ENCODE measurements at places on chromosomes 16 and 17.

- DNase-seq, result no peak
These were observed 75.8 kb downstream of the MRC2 start for GRCh38 chr17:62703261-62703775.

- DNase-seq, result no peak
These were observed 213.1 kb downstream of the FOXL1 start for GRCh38 chr16:86791287-86792035.

DNA sequence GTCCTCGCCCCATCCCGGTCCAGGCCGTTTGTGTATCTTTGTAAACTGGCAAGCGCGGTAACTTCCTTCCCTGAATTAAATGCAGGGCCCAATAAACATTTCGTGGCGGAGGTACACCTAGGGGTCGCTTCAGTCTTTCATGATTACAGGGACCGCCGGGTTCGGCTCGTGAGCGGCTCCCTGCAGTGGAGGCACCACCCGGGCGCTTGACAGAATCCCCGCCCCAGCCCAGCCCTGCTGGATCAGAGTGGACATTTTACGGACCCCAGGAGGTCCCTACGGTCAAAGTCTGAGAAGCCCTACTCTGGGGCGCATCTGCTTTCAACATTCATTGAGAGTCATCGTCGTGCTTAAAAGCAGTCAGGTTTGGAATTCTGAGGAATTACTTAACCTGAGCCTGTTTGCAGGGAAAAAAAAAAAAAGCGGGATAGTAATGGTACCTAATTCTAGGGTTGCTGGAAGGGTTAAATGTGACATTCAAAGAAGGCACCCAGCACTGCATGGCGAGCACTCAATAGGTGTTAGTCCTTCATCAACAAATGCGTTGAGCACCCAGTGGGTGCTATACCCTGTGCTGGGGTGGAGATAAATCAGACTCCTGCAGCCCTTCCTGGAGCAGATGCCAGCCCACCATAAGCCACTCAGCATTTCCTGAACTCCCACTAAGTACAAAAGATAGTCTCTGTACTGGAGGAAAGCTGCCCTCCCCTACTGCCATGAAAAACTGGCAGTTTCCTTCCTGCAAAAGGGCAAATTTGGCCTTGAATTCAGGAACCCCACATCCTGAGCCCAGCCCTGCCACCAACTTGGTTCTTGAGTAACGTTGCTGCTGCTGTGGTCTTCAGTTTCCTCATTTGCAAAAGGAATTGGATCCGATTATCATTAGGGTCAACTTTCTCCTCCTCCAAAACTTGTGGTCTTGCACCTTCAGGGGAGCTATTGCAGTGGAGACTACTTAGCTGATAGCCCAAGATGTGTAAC is 658 bp upstream of the DUSP3 start:
- peak; percentile 62 for DNase-seq

DNA sequence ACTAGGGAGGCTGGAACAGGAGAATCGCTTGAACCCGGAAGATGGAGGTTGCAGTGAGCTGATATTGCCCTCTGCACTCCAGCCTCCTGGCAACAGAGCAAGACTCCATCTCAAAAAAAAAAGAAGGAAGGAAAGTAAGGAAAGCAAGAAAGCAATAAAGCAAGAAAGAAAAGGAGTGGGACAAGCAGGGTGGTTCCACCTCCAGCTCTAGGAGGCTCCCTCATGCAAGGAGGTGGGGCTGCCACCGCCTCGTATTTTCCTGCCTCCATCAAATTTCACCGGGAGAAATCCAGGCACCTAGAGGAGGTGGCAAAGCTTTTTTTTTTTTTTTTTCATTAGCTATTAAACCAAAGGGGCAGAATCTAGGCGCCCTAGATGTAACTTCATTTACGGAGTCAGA is 1.0 kb downstream of the CYB561 start:
- no peak for DNase-seq

- DNase-seq, result no peak
These were observed 6.4 kb downstream of the ZNF764 start for GRCh38 chr16:30551781-30552180.

DNA sequence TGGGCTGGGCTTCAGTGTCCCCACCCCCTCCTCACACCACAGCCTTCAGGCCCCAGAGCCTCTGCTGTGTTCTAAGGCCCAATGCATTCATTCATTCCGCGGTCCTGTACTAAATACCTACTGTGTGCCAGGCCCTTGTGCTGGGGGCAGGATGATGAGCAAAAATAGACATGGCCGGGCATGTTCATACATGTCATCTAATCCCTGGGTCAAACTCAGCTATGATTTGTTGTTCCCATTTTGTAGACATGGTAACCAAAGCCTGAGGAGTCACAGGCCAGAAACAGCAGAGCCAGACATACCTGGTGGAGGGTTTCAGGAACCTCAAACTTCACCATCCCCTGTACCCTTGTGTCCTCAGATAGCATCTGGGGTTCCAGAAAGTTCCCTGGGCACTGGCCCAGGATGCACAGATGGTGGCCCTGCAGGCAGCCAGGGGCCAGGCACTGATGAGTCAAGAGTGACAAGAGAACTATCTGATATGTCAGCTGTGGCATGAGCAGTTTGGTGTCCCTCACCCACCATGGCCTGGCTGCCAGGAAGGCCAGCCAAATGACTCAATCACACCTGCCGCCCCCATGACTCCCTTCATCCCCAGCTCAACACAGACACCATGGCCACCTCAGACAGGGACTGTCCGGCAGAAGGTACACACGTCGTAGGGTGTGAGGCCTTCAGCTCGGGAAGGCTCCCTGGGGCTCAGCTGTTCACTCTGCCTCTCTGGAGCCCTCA is 2.7 kb upstream of the RRAD start:
- DNase-seq, result no peak

DNA sequence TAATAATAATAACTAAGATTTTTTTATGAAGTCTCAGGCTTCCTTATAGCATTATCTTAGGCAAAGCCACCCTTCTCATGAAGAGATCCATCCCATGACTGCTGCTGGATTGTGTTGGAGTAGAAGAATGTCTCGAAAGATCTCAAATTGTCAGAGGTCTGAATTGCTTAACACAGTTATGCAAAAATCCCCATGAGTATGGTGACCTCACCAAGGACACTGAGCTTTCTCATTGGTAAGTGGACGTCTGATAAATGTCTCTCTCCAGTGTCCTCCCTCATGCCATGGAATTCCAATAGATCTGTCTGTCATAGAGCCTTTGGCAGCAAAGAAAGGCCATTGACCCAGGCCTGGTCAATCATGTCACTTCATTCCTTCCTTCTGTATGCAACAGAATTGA is 264.5 kb downstream of the CDH11 start:
- DNase-seq, result no peak

GRCh38 chr16:35173295-35173694 is 1713.9 kb downstream of the TP53TG3F start:
- DNase-seq, result no peak

- no peak for DNase-seq
These were observed 851 bp downstream of the EDC4 start for GRCh38 chr16:67873435-67874370.

DNA sequence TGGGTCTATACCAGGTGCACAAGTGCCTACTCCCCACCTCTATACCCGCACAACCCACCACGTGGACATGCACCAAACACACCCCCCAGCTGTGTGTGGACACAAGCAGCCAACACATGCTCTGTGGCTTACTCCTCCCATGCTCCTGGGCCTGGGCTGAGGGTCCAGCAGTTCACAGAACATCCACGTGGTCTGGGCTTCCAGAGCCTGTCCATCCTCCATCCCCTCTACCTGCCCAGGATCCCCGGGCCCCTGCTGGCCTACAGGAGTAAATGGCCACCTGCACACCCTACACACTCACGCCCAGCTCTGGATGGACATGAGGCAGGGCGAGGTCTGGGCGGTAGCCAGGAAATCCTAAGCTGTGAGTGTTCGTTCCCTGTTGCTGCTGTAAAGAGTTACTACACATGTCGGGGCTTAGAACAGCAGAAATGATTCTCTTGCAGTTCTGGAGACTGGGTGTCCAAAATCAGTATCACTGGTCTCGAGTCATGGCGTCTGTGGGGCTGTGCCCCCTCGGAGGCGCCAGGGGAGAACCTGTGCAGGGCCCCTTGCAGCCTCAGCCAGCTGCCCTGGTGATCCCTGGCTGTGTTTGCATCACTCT is 15.0 kb upstream of the RAI1 start:
- DNase-seq, result peak; percentile 54
